ENCODE measurements at places on chromosomes 7 and 10.

- no peak for DNase-seq
These were observed 58.2 kb upstream of the SLC25A13 start for GRCh38 chr7:96380111-96380512.

DNA sequence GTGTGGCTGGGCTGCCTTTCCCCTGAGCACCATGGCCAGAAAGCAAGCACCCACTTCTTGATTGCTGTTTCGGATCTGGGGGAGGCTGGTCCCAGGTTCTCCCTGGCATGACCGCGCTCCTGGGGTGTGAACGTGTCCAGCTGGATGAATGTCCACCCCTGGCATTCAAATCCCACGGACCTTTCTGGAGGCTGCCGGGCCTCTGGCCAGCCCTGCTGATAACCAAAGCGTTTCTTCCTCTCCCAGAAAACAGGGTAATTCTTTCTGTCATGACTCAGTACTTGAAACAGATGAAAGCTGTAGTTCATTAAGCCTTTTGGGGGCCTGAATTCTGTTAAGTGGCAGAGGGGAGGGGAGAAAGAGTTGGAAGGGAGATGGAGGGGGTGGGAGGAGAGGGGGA lies 73.1 kb upstream of the SAMD8 start:
- DNase-seq, result no peak

DNA sequence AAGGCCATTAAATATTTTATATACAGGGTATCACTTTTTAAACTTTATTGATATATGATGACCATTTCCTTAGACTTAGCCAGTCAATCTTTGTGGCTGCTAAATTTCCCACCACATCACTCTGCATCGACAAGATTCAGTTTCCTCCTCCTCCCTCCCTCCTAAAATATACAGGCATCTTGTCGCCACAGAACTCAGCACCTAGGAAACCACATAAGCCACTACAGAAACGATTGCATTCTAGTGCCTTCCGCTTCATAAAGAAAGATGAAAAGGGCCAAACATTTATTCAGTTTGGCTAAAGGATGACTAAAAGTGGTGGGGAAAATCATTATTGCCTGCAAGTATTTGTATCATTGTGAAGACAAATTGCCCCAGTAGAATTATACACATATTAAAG lies 30.7 kb downstream of the ERCC6 start:
- DNase-seq, result no peak

GRCh38 chr10:120365872-120366271 lies 91.2 kb upstream of the PLPP4 start:
- peak; percentile 54 for DNase-seq

DNA sequence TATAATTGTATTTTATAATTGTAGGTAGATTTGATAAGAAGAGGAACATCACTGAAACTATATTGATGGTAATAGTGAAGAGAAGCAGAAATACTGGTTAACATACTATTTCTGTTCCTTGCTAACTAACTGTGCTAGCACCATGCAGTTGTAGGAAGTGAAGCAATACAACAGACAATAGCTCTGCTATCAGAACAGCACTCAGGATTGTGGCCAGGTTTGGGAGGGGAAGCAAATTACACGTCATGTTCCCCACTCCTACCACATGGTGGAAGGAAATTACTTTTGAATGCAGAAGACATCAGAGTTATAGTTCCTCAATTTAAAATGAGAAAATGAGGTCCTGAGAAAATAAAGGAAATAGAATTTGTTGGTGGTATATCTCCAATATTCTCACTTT lies 151.1 kb downstream of the DGKB start:
- no peak for DNase-seq

DNA sequence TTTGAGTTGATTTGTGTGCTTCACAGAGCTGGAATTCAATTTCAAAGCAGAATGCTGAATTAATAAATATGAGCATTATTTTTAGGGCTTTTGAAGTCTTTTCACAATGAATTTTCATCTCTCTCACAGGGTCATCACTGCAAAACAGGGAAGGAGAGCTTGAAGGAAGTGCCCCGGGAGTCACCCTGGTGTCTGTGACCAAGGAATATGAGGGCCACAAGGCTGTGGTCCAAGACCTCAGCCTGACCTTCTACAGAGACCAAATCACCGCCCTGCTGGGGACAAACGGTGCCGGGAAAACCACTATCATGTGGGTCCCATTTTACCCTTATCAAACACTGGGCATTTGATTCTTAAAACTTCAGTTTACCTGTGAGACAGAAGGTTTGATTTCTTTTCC lies 217.7 kb downstream of the ABCA13 start:
- no peak for DNase-seq

GRCh38 chr7:128041203-128041602 lies 10.0 kb upstream of the LRRC4 start:
- DNase-seq, result peak; percentile 81

DNA sequence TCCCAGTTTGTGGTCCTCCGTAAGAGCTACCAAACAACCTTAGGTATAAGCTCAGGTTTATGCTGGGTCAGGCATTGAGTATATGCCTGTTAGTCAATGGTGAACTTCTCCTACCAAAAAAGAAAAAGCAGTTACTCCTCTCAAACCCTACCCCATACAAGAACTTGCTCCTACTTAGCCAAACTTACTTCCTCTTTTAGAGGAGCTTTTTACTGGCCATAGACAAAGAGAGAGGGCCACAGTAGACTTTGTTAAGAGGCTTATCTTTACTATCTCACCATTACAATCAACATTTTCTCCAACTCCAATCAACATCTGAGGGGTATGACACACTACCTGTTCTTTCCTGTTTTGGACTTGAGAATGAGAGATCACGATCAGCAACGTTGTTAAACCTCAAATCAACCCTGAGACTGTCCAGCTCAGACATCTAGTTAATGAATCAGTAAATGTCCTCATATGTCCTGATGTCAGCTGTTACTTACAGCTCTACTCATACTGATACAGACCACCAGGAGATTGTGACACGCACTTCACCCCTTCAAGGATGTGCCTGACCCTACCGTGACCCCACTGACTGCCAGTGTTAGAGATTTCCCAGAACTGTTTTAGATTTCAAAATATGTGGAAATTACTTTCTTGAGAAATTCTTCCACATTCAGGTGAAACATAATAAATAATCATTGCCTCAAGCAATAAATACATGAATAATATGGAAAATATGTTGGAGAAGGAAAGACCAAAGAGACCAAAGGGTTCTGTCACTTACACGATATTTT lies 18.4 kb upstream of the CCDC71L start:
- peak; percentile 30 for DNase-seq

DNA sequence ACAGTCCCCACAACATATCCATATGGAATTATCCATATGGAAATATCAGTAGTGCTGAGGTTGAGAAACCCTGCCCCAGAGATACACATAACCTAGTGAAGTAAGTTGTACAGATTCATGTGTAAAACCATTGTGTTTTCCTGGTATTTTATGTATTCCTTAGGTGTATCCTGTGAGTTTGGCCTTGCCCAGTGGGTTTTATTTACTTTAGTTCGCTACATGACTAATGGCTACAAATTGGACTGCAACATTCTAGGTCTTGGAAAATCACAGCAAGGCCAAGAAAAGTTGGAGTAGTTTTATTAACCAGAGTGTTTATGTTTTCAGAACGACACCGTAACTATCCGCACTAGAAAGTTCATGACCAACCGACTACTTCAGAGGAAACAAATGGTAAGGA lies 1.4 kb downstream of the RPS24 start:
- DNase-seq, result no peak

- DNase-seq, result peak; percentile 84
These were observed 3.6 kb downstream of the FAM53B start for GRCh38 chr10:124740369-124741280.

DNA sequence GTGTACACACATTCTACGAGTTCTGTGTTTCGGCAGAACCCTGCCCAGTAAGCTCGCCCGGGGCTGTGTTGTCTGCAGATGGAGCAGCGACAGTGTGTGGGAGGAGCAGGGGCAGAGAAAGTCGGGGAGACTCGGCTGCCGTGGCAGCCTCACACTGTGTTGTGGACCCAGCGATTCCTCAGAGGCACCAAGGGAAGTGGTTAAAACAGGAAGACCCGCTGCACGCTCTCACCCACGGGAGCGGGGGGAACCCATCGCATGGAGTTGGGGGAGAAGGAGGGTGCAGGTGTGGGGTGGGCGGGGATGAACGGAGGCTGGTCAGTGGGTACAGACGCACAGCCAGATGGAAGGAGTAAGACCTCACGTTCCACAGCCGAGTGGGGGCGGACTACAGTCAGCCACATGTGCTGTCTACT lies 250.2 kb downstream of the ELFN1 start:
- no peak for DNase-seq

GRCh38 chr7:35261476-35262285 lies 7.8 kb upstream of the TBX20 start:
- DNase-seq, result no peak

GRCh38 chr10:97037365-97038361 lies 148.1 kb downstream of the SLIT1 start:
- peak; percentile 81 for DNase-seq

GRCh38 chr10:44935966-44936295 lies 23.7 kb upstream of the RASSF4 start:
- DNase-seq, result no peak

GRCh38 chr7:17530244-17530643 lies 231.8 kb downstream of the AHR start:
- no peak for DNase-seq

DNA sequence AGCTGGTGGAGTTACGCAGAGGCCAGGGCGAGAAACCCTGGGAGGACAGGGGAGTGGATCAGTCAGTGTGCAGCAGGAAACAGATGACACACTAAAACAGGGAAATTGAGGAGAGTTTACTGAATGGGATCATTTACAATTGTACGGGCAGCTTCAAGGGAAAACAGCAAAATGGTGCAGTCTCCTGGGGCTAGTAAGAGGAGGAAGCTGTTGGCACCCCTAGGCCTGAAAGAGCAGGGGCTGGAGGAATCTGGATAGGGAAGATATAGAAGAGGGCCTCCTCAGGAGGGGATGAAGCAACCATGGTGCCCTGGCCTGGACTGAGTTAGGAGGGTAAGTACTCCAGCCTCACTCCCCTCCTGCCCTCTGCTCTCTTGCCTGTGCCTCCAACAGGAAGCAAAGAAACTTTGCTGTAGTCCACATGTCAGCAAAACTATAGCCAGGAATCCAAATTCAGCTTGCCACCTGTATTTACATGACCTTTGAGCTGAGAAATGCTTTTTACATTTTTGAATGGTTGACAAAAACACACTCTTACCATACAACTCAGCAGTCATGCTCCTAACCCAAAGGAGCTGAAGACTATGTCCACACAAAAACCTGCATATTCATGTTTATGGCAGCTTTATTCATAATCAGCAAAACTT lies 52.3 kb upstream of the OPN4 start:
- no peak for DNase-seq

DNA sequence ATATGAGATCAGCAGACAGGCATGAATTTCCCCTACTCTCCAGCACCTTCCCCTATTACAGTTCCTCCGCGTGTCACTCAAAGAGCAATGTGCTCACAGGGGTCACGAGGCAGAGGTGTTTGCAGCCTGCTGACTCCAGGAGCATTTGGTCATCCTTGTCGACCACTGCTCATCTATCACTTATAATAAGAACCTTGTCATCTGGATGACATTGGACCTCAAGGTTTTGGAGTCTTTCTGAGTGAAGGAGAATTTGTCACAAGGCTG lies 32.9 kb upstream of the PLPP4 start:
- DNase-seq, result no peak

DNA sequence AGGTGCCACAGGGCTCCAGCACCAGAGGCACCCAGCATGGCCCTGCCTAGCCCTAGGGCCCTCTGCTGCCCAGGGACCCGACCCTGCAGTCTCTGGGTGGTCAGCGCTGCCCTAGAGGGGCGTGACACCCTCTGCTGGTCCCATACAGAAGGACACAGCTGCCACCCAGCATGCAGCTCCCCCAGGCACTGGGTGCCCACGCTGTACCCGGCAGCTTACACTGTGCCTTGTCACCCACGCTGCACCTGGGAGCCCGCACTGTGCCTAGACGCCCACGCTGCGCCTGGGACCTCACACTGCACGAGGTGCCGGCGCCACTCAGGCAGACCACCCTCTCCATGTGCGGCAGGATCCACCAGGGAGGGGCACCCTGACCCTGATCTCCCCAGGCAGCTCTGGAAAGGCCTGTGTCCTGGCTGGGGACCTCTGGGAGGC lies 55.2 kb downstream of the PWWP2B start:
- no peak for DNase-seq

DNA sequence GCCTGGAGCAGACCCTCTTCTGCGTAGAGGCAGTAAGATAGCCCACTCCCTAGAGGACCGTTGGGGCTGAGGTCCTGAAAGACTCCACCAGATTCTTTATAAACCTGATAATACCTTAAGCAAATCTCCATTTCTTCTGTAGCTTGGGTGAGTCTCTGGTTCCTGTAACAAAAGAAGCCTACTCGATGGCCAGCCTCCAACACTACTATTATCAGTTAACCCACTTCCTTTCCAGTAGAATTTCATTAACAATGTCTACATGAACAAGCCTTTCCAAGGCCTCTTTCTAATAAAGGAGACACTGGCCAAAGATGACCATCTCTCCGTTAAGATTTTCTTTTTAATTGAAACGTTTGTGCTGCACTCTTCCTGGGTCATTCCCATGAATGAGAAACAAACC lies 201.7 kb upstream of the KCTD7 start:
- DNase-seq, result no peak

GRCh38 chr7:108463613-108464012 lies 7.4 kb upstream of the NRCAM start:
- no peak for DNase-seq

- no peak for DNase-seq
These were observed 462.2 kb upstream of the LRRTM3 start for GRCh38 chr10:66463611-66464010.

DNA sequence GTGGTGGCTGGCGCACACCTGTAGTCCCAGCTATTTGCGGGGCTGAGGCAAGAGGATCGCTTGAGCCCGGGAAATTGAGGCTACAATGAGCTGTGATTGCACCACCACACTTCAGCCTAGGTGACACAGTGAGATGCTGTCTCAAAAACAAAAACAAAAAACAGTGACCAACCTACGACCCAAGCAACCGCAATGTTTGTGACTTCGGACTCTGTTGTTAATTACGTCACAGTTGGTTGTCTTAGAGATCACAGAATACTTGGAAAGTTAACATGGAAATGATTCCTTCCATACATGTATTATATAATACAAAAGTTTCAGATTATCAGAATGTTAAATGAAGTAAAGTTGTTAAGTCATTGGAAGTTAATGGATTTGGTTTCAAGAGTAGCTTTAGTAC lies 106.2 kb downstream of the REEP3 start:
- no peak for DNase-seq

DNA sequence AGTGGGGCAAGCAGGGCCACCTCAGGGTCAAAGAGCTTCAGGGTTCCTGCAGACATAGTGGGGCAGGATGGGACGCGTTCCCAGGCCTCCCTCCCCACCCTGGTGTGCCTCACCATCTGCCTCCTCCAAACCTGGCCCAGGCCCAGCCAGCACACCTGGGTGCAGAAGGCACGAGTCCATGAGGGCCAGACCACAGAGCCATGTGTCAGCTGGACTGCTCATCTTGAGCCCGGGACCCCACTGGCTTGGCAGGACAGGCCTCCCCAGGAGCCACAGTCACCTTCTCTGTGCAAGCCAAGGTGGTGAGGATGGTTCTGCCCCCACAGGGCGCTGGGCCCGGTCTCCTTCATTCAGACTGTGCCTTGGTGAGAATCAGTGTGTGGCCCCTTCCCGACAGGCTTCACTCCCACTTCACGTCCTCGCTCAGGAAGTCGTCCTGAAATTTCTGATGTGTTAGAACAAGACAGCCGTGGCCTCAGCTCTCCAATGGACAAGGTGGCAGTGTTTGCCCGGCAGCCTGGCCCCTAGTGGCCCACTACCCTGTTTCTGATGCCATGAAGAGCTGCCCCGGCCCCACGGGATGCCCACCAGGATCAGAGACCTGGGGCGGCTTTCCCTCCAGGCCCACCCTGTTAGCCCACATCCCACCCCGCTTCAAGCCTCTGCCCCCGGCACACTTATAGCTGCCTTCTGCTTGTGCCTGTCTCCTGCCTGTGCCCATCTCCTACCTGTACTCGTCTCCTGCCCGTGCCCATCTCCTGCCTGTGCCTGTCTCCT lies 59.6 kb upstream of the EBF3 start:
- no peak for DNase-seq
